Astrocyte (in vitro differentiated cells and primary cell): ENCODE measurements at places on chromosomes 7 and 10. TPM values are rescaled to one million over a fixed set of nuclear protein-coding genes. Genes with fewer than 3 reads are reported as not detected.

Gene FAM13C
- 8.7 and 9.3 TPM in 2 replicates for total RNA-seq

Gene RELN
- total RNA-seq = 0.70 and 0.98 TPM in 2 replicates

Gene NKX1-2
- total RNA-seq = 0.07 TPM in 1 of 2 replicates, not detected in the other

Gene FAM149B1
- total RNA-seq = 14.0 and 14.9 TPM in 2 replicates

Gene ADRA2A
- 1.2 and 1.5 TPM in 2 replicates for total RNA-seq

Gene AMZ1
- total RNA-seq = 3.4 and 5.7 TPM in 2 replicates

Gene DOCK4
- 31.4 and 32.2 TPM in 2 replicates for total RNA-seq

Gene TMEM270
- not detected in 2 replicates for total RNA-seq

Gene C7orf33
- not detected in 2 replicates for total RNA-seq

Gene VENTX
- 0.11 TPM in 1 of 2 replicates, not detected in the other for total RNA-seq

DNA sequence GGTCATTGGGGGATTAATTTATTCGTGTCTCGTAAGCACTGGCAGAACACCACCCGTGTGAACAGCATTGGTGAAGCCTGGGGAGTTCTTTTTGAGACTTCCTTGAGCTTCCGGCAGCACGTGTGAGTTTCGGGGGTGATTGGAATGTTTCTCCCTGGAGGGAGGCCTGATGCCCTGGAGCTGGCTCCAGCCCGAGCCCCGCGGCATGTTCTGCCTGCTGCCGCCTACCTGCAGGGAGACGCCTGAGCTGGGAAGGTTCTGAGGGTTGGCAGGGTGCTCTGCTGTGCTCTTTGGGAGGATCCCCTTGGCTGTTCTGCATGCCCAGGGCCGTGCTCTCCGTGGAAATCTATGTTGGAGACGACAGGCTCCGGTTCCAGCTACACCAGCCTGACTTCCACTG lies 159.3 kb downstream of the MGMT start:
- no peak for DNase-seq

- no peak for DNase-seq
Measured at GRCh38 chr10:124688386-124688785, 55.8 kb downstream of the FAM53B start.

DNA sequence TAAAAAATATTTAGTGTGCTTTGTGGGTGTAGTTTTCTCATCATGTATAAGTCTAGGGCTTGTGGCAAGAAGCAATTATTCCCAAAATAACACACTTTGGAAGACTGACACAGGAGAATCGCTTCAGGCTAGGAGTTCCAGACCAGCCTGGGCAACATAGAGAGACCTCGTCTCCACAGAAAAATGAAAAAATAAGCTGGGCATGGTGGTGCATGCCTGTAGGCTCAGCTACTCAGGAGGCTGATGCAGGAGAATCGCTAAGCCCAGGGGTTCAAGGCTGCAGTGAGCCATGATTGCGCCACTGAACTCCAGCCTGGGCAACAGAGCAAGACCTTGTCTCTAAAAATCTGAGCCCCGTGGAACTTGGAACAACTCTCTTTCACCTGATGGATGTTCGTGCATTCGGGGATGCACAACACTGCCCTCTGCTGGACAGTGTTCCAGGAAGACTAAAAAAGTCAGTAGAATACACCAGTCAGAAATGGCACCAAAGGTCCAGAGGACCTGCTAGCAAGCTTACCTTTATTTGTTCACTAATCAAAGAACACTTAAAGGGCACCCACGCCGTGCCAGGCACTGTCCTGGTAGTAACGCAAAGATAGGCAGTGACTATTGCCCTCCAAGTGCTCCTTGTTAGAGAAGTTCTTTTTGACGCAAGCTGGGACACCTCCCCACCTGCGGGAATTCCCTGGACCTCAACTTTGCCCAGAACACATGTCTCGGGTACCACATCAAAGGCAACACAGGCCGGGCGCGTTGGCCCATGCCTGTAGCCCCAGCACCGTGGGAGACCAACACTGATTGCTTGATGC lies 81.9 kb upstream of the CALN1 start:
- DNase-seq = peak; percentile 7

GRCh38 chr10:35928748-35929147 lies 286.7 kb upstream of the FZD8 start:
- DNase-seq = no peak

DNA sequence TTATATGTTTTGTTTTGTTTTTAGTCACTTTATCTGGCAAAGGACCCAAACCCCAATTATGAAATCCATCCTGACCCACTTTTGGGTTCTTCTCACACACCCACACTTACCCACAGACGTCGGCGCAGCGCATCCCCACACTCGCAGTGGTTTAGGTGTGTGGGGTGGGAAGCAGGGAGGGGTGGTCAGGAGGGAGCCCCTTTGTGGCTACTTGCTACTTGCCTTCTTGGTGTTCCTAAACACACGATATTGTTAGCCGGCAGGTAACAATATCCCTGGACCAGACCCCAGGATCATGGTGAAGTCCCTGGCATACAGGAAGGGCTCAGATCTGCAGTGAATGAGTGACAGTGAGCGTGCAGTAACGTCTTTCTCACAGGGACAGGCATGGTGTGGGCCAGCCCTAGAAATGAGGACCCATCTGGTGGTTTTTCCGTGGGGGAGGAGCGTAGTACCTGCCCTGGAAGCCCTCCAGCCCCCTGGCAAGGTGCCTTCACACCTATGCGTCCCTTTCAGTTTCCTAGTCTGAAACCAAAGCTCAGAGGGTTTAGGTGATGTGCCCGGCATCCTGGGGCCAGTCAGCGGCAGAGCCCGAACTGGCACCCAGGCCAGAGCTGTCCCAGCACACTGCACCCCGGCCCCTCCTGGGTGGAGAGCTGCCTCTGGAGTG lies 4.4 kb downstream of the SPOCK2 start:
- DNase-seq = no peak

DNA sequence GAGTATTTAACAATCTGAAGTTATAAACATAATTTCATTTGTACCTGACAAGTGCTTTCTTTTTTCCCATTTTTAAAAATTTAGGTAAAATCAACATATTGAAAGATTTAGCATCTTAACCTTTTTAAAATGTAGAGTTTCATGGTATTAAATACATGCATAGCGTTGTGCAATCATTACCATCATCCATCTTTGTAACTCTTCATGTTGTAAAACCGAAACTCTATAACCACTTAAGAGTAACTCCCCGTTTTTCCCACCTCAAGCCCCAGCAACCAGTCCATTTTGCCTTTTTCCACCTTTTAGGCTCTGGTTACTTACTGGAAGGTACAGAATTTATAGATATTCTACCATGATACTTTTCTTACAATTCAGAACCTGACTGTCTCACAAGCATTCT lies 892.5 kb downstream of the DNAJB9 start:
- DNase-seq = no peak

GRCh38 chr7:3434611-3435010 lies 133.6 kb downstream of the SDK1 start:
- no peak for DNase-seq

DNA sequence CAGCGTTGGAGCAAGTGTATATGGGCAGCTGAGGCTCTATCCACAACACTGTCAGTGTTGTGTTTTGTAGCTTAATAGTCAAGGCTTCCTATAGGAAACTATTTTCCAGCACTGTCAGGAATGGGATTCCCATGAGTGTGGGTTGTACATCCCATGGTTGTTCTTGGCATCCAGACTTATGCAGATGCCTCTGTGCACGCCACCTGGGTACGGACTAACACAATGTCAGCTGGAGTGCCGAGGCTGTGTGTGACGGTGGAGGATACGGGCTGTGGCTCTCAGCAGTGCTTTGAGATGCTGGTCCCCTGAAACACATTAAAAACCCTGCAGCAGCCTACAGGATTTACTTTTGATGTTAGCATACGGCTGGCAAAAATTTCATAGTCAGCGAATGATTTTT lies 350.0 kb downstream of the ACTR3B start:
- no peak for DNase-seq

DNA sequence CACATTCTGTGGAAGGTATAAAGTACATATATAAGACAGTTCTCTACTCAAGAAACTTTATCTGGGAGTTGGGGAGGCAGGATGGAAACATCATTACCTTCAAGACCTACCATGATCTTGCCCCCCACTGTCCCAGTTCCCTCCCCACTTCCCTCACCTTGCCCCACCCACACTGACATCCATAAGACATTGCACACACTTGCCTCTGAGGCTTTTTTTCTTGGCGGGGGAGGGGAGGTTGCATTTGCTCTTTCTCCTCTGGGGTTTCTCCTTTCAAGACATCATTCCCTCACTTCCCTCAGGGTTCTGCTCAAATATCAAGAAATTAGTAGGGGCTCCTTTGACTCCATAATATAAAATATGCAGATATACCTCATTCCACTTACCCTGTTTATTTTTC lies 276.0 kb downstream of the ARL4A start:
- DNase-seq = no peak

DNA sequence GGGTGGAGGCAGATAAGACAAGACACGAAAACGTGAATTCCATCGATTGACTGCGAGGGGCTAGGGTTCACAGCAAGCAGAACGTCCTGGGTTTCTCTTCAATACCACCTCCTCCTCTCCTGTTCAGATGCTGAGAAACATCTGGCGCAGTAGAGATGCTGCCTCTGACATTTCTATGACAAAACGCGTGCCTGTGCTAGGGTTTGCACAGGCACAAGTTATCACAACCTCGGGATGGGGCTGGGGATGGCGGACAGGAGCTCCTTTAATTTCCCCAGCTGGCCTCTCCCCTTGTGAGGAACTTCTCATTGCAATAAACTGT lies 99.8 kb upstream of the SVIL start:
- no peak for DNase-seq

DNA sequence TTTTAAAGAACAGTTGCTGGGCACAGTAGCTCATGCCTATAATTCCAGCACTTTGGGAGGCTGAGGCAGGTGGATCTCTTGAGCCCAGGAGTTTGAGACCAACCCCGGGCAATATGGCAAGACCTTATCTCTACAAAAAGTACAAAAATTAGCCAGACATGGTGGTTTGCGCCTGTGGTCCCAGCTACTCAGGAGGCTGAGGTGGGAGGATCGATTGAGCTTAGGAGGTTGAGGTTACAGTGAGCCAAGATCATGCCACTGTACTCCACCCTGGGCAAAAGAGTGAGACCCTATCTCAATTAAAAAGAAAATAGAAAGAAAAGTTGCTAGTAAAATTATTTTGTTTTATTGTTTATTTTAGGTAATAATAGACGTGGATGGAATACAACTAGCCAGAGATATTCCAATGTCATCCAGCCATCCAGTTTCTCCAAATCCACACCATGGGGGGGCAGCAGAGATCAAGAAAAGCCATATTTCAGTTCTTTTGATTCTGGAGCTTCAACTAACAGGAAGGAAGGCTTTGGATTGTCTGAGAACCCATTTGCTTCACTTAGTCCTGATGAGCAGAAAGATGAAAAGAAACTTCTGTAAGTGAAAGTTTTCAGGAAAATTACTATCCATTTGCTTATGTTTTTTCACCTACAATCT lies 3.0 kb downstream of the NUP42 start:
- DNase-seq = peak; percentile 16

DNA sequence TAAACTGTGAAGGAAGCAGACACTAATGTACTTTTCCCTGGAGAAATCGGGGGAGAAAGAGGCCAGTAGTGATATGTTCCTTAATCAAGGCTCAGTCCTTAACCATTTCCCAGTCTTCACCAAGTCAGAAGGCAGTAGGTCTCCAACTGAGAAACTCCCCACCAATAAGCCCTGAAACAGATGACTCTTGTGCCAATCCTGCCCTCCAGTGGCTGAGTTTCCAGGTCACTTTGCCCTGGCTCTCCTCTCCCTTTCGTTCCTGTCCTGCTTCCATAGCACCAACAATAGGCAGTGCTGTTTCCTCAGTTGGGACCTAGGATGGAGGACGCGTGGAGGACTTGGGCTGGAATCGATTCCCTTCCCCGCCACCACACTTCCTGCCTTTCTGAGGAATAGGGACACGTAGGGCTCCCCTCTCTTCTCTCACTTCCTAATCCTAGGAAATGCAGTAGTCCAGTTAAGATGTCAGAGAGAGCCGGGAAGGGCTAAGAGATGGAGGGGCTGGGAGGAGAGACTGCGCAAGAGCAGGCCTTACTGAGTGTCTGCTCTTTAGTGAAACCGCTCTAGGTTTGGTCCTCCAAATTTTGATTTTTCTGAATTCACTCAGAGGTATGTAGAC lies 23.4 kb downstream of the ATOH7 start:
- peak; percentile 55 for DNase-seq

GRCh38 chr7:22143491-22143890 lies 197.8 kb upstream of the CDCA7L start:
- no peak for DNase-seq

DNA sequence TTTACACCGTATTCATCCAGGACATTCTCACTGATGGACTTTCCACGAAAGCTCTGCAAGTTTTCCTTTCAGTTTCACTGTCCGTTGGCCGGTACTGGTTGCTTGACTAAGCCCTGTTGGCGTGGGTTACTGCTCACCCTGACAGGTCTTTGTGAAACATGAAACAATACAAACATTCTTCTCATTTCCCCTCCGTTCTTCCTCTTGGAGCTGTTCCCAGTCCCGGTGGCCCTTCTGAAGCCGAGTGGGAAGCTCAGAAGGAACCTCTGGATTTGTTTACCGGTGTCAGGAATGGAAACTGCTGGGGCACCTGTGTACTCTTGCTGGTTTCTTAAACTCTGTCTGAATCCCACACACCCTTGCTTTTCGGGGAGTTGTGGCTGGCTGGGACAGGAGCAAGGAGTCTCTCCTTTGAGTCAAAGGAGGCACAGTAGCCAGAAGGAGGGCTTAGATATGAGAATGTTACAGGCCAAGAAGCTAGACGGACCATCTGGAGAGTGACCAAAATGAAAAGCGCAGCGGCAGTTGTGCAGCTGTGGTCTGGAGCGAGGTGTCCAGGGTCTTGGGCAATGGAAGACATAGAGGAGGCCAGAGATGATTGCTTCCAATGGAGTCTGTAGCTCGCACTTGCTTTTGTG lies 45.7 kb downstream of the LYZL2 start:
- DNase-seq = peak; percentile 75

GRCh38 chr10:124991835-124992234 lies 49.9 kb downstream of the ZRANB1 start:
- no peak for DNase-seq

DNA sequence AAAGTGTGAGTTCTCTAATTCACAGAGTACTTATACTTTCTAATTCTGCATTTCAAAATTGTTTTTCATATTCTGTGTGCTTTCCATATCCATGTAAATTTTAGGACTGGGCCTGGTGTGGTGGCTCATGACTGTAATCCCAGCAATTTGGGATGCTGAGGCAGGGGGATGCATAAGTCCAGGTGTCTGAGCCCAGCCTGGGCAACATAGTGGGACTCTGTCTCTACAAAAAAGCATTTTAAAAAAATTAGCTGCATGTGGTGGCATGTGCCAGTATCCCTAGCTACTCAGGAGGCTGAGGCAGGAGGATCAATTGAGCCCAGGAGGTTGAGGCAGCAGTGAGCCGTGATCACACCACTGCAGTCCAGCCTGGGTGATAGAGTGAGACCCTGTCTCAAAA lies 382.6 kb upstream of the AKR1E2 start:
- DNase-seq = no peak
